Activated CD8-positive, alpha-beta T cell treated with anti-CD3 and anti-CD28 coated beads, Interleukin-2, amount 10 ng/mL, durations not matched to agents 7 days and 5 days (primary cell): ENCODE measurements at places on chromosomes 7 and 10. TPM values are rescaled to one million over a fixed set of nuclear protein-coding genes. Genes with fewer than 3 reads are reported as not detected.

Gene EGR2
- total RNA-seq, result 0.50 TPM

Gene FOXI2
- not detected for total RNA-seq

Gene IGFBP3
- total RNA-seq, result 0.90 TPM

GRCh38 chr7:142992427-142992826, 30.3 kb upstream of the KEL start:
- DNase-seq, result no peak
- no peak overlapping the region for H3K27ac ChIP-seq
- H3K4me1 ChIP-seq, result no peaks in the 10 kb centered on the region
- H3K27me3 ChIP-seq, result peaks cover 13% of the 10 kb centered on the region

DNA sequence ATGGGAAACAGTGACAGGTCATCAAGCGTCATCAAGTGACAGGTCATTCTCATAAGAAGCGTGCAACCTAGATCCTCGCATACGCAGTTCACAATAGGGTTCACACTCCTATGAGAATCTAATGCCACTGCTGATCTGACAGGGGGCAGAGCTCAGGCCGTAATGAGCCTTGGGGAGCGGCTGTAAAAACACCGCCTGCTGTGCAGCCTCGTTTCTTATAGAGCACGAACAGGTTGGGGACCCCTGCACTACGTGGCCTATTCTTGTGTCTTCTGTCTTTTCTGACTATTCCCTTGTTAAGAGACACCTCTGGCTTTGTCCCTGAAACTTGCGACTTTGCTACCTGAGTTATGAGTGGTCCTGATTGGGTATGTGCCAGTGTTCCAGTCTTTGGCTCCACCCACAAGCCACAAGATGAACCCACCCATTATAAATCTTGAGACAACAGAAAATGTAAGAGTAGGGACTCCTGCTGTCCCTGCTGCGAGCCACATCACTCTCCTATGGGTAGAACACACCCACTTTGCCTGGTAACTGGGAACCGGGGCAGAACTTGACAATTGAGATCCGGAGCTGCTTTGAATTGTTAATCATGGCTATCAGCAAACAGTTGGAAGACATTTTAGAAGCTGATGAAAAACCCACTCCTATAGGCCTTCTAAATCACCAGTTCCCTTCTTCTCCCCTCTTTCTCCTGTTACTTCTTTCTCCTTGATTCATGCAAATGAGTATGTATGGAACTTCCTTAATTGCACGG, 55.8 kb upstream of the EXOC4 start:
- H3K27me3 ChIP-seq, result peaks cover 12% of the 10 kb centered on the region
- H3K27ac ChIP-seq, result no peak overlapping the region
- no peaks in the 10 kb centered on the region for H3K36me3 ChIP-seq
- DNase-seq, result no peak
- no peak overlapping the region for H3K4me3 ChIP-seq
- H3K4me1 ChIP-seq, result no peaks in the 10 kb centered on the region

DNA sequence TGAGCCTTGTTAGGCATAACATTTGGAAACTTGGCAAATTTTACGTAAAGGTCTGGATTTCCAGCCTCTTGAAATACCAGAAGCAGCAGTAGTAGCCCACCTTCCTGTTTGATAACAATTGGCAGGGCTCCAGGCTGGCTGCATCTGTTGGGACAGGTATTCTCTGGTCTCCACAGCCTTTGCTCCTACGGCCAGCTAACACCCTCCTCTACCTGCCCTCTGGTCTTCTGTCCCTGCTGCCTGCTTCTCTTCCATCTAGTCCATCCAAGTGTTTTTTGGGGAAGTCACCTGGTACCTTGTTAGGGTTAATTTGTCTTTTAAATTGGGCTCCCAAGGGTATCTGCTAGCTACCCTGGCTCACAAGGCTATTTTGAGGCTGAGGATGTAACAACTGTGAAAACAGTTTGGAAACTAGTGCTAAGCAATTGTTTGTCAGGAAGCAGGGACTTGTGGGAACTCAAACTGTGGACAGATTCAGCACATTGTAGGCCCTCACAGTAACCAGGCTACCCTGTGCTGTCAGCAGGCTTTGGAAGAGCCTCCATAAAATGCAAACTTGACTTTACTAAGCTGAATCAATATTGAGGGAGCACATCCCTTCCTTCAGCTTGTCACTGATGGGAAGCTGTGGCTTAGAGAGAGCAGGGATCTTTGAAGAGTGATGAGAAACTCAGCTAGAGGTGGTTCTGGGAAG, 8.5 kb downstream of the RPS24 start:
- H3K27me3 ChIP-seq, result no peaks in the 10 kb centered on the region
- peaks cover 58% of the 10 kb centered on the region for H3K4me1 ChIP-seq
- DNase-seq, result no peak
- peaks cover 54% of the 10 kb centered on the region for H3K36me3 ChIP-seq
- H3K4me3 ChIP-seq, result no peak overlapping the region

- no peaks in the 10 kb centered on the region for H3K27me3 ChIP-seq
- H3K27ac ChIP-seq, result no peak overlapping the region
- no peak for DNase-seq
Observed at GRCh38 chr7:105002-105401, 87.4 kb upstream of the FAM20C start.
